Coronary artery (tissue), 2 donors: ENCODE measurements at places on chromosomes 16 and 17.

DNA sequence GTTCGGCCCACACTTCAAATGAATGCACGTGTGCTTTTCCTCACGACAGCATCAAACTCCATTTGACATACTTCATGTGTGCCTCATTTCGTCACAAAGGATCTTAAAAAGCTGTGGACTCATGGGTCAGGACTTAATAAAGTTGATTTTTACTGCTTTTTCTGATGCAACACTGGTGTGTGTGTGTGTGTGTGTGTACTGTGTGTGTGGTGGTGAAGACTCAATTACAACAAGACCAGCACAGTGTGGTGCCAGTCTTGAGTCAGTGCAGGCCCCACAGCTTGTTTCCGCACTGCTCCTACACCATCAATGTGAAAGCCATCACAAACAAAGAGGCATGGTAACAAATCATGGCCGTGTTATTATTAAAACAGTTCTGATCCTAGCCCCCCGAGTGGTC, 17.7 kb downstream of the CDIP1 start:
- no peak for DNase-seq

DNA sequence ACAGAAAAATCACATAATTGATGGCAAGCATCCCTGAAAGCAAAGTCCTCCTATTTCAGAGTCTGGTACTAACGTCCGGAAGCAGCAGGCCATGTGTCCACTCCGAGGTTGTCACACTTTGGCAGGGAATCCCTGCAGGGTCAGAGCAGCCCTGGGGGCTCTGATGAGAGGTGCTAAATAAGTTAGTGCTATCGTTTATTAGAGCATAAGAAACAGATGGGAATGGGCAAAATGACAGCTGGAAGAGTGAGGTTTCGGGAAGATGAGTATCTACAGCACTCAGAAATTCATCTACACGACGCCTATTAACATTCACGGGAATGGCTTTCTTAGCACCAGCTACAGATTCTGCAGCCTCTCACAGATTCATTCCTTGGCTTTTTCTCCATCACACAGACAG, 465.4 kb upstream of the PSMD7 start:
- no peak for DNase-seq

DNA sequence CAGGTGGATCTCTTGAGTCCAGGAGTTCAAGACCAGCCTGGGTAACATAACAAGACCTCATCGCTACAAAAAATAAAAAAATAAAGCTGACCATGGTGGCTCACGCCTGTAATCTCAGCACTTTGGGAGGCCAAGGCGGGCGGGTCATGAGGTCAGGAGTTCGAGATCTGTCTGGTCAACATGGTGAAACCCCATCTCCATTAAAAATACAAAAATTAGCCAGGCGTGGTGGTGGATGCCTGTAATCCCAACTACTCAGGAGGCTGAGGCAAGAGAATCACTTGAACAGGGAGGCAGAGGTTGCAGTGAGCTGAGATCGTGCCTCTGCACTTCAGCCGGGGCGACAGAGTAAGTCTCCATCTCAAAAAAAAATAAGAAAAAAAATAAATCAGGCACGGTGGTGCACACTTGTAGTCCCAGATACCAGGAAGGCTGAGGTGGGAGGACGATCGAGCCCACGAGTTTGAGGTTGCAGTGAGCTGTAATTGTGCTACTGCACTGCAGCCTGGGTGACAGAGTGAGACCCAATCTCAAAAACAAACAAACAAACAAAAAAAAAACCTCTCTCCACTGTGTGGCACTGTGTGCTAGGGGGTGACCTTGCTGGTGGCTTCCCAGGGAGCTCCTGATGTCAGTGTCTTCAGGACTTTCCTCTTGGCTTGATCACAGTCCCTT, 19.8 kb upstream of the MAPK3 start:
- no peak for DNase-seq

GRCh38 chr16:64403352-64403751, 718.5 kb downstream of the CDH11 start:
- no peak for DNase-seq

- no peak for DNase-seq
Observed at GRCh38 chr16:5447734-5448133, 350.1 kb upstream of the EEF2KMT start.

DNA sequence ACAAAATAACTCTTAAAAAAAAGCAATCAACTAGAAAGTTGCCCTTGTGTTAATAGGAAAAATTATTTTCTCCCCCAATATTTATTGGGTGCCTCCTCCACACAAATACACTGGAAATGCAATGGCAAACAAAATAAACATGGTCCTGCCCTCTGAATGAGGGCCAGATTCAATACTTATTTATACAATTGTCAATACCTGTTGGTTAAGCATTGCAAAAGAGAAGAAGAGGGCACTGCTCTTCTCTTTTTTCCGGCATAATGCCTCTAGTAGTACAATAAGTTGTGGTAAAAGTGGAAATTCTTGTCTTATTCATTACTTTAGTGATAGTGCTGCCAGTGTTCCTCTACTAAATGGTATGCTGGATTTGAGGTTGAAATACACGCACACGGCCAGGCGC, 22.5 kb upstream of the ALDH3A2 start:
- no peak for DNase-seq

DNA sequence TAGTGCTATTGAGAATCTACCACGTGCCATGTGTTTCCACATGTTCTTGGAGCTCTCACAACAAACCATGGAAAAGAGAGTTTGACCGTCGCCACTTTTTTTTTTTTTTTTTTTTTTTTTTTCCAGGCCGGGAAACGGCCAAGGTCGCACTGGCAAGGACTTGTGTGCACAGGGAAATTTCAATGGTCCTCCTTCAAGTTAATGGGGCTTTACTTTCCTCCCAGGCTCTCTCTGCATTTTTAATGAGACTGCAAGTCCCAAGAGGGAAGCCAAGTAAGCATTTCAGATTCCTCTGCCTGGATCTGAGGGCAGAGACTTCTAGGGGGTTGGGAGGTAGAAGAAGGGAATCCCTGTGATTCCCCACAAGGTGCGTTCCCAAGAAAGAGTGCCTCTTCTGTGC, 94.7 kb upstream of the MPHOSPH6 start:
- DNase-seq = no peak

- DNase-seq = no peak
Observed at GRCh38 chr16:50121721-50122445, 31.2 kb upstream of the TENT4B start.

GRCh38 chr17:35588196-35588920, 1.2 kb downstream of the AP2B1 start:
- DNase-seq = no peak

DNA sequence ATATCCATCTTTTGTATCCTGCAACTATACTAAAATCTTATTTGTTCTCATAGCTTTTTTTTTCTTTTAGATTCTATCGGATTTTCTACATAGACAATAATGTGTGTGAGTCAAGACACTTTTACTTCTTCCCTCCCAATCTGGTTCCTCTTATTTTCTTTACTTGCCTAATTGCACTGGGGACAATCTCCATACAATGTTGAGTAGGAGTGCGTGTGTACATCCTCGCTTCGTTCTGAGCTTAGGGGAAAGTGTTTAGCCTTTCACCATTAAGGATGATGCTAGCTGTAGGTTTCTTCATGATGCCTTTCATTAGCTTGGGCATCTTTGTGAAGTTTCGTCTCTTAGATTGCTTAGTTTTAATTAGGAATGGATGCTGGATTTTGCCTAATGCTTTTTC, 2.9 kb downstream of the SPATA32 start:
- DNase-seq = no peak

DNA sequence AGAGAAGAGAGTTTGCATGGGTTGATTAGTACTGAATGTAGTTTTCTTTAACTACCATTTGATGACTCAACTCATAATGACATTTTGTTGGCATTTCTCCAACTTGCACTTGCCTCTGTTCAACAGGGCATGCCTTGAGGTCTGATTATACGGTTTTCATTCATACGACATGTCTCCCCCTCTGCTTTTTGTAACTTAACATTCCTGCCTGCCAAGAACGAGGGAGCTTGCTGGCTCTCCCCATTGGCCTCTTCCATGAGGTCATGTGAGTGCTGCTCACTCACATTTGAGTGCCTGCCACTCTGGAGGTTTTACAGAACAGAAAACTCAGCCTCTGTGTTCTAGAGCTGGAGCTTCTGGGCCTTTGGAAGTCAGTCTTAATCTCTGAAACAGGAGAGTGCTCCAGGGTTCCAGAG, 19.7 kb downstream of the MAP2K6 start:
- DNase-seq = no peak

- DNase-seq = no peak
Observed at GRCh38 chr16:75482434-75483205, 12.6 kb downstream of the CHST6 start.

- DNase-seq = no peak
Observed at GRCh38 chr17:50423553-50424159, 2.4 kb upstream of the ACSF2 start.

DNA sequence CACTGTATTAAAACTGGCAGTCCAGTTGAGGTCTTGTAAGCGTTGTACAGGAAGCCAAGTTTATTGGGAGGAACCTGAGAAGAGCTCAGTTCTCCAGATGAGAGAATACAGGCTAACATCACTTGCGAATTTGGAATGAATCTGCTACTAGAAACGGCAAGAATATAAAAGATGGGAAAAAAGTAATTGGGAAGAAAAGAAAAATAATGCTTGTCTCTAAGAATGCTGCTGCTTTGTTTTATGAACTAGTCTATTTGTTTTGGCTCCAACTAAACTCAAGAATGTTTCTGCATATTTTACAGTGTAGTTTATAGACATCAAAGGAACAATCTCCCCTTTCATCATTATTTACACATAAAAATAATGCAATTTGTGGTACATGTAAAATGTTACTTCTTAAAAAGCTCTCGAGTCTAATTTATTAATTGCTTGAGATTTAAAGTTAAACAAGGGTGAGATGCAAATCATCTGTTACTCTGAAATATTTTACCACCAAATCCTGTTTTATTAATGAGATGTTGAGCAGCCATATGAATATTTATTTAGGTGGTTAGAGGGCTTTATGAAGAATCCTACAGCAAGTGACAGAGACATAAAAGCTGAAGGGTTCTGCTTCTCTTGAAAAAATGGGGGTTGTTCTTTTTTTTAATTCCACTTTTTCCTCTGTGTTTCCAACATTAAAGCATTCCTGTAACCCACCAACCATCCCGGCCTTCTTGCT, 162.1 kb upstream of the AXIN2 start:
- no peak for DNase-seq

DNA sequence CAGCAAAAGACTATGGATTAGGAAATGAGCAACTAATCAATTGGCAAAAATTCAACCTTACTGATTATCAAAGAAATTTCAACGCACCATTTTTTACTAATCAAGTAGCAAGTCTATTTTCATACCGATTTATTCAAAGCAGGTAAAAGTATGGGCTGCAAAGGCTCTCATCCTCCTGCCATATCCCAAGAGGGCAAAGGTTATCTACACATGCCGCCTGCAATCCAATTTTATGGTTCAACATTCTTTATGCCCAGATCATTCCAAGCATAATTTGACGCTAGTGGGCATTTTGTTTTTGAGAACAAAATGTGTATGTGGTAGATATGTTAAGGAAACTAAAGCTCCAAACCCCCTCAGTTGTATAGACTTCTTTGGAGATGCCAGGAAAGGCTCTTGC, 270.6 kb downstream of the MAF start:
- DNase-seq = no peak

GRCh38 chr16:83653785-83654184, 154.0 kb upstream of the HSBP1 start:
- no peak for DNase-seq

GRCh38 chr16:13920510-13920818, 510 bp downstream of the ERCC4 start:
- DNase-seq = no peak

DNA sequence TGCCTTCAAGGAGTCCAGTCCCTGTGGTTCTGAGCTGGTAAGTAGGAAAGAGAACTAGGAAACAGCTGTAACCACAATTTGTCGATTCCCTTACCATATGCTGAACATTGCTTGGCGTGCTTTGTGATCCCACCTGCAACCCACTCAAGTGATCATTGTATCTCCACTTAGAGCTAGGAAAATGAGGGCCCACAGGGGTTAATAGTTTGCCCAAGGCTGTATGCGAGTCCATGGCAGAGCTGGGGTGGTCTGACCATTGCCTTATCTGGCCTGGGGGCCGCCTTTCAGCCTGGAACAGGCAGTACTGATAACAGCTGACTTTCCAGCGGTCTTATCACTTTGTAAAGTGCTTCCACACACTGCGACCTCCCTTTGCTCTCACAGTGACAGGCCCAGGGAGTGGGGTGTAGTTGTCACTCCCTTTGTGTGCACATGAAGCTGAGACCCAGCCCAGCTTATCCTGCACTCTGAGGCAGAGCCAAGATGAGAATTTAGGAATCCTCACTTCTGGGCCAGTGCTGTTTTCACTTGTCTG, 9.8 kb downstream of the MYL4 start:
- DNase-seq = no peak

DNA sequence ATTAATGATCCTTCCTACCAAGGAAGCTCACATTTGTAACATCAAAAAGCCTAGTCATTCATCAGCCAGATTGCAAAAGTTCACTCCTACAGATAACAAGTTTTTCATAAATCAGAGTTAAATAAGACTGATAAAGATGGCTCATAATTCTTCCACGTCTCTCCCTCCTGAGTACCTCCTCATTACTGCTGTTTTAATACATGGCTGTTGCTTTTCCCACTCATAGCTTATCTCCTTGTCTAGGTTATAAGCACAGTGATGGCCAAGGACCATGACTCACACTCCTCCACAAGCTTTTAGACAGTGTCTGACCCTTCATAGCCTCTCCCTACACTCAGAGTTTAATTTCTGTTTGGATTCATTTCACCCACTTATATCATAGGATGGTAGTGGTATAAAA, 100.9 kb upstream of the MON1B start:
- DNase-seq = no peak

GRCh38 chr16:10261077-10261476, 78.8 kb upstream of the GRIN2A start:
- DNase-seq = no peak

GRCh38 chr17:30309591-30309990, 17.8 kb upstream of the BLMH start:
- DNase-seq = no peak

DNA sequence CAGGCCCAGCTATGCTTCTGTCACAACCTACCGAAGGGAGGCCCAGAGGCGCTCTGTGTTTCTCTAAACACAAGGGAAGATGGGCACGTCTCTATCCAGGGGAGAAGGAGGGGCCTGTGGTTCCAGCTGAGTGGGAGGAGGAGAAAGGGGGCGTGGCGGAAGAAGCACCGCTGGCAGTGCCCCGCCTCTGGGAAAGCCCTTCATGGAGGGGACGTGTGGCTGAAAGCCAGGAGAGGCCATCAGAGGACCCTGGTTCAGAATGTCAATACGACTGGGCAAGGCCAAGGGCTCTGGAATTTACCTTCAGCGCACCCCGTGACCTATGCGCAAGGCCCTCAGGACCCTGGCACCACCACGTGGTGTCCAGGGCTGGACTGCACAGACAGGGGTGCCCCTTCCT, 12.3 kb upstream of the SLC38A8 start:
- peak; percentile 50 for DNase-seq

DNA sequence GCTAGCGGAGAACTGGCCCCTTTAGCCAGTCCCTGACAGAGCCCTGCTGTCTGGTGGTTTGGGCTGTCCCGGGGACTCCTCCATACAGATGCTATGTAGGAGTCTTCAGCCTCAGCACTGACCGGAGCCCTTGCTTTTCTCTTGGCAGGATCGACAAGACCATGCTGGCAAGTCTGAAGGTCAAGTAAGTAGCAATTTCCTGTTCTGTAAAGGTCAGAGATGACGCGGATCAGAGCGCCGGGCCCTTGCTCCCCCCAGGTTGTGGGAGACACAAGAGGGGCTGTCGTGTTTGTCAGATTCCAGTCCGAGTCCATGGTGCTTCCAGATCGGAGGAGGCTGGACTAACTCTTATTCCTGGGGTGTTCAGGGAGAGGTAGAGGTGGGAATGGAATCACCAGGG, 4.1 kb downstream of the RAP1GAP2 start:
- no peak for DNase-seq

GRCh38 chr16:65010125-65010524, 111.7 kb downstream of the CDH11 start:
- DNase-seq = no peak
